ENCODE measurements at places on chromosomes 5 and 9.
A peak's percentile ranks its signal among the peaks of the same experiment; 100 is the strongest.

DNA sequence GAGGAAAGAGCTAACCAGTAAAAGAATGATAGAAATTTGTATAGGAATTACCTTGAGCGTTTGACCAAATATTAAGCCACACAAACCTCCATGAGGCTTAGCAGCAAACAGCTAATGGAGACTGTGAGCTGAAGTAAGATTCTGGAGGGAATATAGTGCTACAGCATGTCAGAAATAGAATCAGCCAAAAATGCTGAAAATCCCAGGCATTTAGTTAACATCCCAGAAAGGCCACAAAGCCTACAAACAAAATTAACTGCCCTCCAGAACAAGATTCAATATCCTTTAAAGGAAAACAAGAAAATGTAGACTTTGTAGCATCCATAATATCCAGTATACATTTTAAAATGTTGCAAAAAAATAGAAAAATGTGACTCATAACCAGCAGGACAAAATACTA, 257.8 kb upstream of the TUSC1 start:
- DNase-seq: no peak

DNA sequence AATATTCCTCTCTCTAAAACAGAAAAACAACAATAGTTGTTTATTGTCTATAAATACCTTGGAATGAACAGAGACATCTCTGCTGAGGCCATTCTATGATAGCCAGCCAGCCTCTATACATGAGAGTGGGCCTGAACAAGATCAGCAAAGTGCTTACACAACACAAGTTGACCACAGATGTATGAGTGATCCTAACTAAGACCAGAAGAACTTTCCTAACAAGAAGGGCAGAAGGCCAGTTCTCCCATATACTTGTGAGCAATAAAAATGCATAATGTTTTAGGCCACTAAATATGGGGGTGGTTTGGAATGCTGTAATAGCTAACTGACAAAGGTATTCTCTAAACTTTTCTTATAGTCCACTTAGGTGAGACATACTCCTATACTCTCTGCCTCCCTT, 345.7 kb downstream of the SPATA31D1 start:
- no peak for DNase-seq

GRCh38 chr5:22985446-22985845, 132.3 kb upstream of the CDH12 start:
- no peak for DNase-seq

- DNase-seq: no peak
These were observed 177.9 kb downstream of the TSSK1B start for GRCh38 chr5:113256671-113257452.

DNA sequence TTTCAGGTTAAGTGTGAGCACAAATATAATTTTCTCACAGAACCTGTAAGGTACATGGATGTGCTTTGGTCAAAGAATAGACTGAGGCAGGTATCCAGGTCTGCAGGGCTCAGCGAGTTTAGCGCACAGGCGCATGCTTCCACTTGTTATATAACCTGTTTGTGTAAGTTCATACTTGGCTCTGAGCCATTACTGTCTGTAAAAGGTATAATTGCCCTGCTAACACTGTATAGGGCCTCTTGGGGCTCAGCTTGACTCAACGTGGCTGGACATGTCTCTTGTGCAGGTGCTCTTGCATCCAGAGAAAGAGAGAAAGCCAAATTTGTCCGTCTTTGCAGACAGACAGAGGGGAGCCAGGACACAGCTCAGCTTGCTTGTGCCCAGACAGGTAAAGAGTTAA, 759.6 kb downstream of the MTRR start:
- DNase-seq: no peak

DNA sequence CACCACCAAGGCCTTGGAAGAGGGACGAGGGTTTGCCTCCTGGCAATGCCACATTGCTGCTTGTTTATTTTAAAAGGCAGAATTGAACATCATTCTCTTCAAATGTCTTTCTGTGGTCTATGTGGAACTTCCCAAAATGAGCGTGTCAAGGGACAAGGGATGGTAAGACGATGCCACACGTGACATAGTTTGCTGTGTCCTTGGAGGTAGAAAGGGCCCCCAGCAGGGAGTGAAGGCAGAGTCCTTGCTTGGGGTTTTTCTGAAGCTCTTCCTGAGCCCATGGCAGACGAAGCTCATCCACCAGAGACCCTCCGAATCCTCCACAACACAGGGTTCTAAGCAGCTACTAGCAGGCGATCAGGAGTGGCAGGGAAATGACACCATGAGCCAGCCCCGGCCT, 28.3 kb downstream of the PRRX2 start:
- no peak for DNase-seq

DNA sequence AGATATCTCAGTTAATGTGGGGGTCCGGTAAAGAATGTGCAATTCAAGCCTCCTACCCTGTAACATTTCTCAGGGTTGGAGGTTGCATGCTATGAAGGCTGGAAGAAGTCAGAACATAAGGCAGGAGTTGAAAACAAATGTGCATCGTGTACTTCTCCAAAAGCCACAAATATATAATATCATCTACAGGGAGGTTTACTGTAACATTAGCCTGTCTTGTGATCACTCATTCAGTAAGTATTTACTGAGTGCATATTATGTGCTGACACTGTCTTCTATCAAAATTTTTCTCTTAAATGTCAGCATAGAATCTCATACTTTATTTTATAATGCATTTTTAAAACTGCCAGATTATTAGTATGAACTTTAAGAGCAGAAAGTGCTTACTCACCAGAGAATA, 105.6 kb upstream of the ZNF366 start:
- no peak for DNase-seq

- no peak for DNase-seq
These were observed 4.1 kb downstream of the NFIL3 start for GRCh38 chr9:91419222-91420191.

GRCh38 chr5:66849803-66850202, 253.6 kb downstream of the MAST4 start:
- peak; percentile 60 for DNase-seq

- DNase-seq: no peak
These were observed 607 bp downstream of the PCSK1 start for GRCh38 chr5:96432216-96433065.

- no peak for DNase-seq
These were observed 34.1 kb upstream of the PAM start for GRCh38 chr5:102720969-102721368.

DNA sequence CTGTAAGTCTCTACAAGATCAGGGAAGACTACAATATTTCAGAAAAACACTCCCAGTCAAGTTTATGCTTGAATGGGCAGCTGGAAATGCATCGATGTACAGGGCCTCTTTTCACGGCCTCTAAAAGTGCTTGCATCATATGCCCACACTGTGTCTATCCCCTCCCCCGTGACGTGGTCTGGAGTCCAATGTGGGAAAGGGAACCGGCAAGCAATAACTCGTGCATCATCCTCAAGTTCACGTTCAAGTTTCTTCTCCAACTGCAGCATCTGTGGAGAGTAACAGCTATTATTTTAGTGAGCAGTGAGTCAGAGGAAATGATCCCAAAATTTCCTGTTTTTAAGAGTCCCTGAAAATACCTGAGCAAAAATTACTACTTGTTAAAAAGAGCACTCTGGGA, 22.3 kb downstream of the ATPSCKMT start:
- DNase-seq: no peak

DNA sequence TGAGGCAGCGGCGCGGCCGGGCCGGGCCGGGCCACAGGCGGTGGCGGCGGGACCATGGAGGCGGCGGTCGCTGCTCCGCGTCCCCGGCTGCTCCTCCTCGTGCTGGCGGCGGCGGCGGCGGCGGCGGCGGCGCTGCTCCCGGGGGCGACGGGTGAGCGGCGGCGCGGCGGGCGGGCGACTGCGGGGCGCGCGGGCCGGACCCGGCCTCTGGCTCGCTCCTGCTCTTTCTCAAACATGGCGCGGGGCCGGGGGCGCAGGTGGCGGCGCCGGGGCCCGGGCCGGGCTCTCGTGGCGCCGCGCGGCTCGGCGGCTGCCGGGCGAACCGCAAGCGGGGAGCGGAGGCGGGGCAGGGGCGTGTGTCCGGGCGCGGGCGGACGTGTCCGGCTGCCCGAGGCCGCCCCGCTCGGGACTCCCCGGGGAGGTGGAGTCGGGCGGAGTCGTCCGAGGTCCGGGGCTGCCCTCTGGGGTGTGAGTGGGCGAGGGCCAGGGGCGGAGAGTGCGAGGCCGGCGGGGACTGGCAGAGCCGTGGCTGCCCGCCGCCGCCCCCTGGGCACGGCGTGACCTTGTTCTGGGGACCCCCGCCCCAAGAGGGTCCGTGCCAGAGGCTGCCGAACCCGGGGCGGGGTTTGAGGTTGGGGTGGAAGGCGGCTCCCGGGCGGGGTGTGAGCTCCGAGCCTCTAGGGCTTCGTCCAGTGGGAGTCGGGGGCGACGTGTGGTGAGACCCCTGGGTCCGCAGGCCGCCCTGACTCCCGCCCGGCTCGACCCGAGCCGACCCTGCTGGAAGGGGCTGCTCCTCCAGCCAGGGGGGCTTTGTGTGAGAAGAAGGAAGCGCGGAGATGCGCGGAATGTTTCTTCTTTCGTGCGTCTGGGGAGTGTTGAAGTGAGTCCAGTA, 485 bp downstream of the TGFBR1 start:
- no peak for DNase-seq

- no peak for DNase-seq
These were observed 33.7 kb downstream of the AP3S1 start for GRCh38 chr5:115875447-115875846.

DNA sequence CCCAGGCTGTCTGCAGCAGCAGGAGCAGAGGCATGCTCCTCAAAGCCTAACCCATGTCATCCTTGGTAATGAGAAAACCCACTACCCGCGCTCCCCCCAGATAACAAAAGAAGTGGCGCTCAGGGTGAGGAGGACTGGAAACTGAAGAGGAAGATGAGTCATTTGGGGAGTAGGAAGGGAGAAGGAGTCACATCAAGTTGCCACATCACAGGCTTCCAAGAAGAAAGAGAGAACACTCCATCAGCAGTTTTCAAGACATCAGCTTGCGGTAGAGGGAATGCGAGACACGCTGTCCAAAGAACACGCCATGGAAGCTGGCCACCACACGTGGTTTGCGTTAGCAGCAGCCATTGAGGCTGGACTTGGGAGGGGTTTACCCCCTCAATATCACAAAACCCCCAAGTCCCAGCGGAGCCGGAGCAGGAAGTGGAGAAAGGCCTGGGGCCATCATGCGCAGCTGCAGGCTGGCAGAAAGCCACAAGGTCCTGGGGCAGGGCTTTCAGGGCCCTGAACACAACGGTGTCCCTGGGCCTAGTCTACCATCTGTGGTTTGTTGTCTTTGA, 41.5 kb downstream of the SH3PXD2B start:
- no peak for DNase-seq

DNA sequence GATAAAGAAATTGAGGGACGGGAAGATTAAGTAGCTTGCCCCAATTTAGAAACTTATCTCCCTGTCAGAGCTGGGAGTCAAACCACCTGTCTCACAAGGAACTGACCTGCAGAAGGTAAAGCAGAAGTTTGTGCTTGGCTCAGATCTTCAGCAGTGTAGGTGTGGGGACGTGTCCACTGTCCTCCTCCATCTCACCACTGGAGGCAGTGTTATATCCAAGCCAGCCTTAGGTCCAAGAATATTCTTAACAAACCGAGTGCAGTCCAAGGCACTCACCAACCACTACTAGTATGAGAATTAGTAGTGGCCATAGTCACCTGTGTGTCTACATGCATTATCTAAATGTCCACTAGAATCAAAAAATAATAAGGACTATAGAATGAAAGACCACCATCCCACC, 86.3 kb upstream of the IRX1 start:
- no peak for DNase-seq

GRCh38 chr9:37421914-37422288, 595 bp upstream of the GRHPR start:
- no peak for DNase-seq

- no peak for DNase-seq
These were observed 62.4 kb upstream of the FSD1L start for GRCh38 chr9:105385381-105385985.

DNA sequence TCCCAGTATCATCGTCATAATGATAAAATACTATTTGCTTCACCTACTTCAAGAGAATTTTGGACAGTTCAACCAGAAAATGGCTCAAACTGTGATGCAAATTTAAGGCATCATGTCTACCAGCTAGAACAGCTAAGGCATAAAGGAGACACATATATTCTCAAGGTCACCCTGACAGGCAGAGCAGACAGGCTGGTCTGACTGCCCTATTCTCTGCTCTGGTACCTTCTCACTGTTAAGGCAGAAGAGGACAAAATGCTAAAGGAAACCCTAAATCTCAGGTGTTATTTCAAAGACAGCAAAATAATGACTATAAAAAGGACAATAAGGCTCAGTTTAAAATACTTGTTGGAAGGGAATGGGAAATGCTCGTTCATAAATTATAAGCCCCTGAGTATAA, 87.2 kb downstream of the MRPS27 start:
- DNase-seq: no peak
